EL (cell line): ENCODE measurements at places on chromosomes 5 and 9.

GRCh38 chr9:110370315-110370714 lies 32.7 kb upstream of the TXNDC8 start:
- peak; percentile 76 for DNase-seq

DNA sequence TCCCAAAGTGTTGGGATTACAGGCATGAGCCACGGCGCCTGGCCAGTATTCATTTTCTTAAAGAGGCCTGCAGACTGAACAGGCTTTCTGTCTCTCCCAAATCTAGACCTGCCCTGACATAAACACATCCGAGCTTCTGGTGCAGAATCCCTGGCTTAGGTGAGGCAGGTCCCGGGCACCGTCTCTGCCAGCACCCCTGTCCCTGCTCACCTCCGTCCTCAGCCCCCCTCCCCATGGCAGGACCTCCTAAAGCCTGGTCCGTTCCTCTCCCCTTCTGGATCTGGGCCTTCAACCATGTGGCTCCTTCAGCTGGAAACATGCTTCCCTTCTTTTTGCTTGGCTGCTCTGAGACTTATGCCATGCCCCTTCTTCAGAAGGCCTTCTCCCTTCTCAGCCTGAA lies 22.7 kb upstream of the RXRA start:
- DNase-seq = no peak

- DNase-seq = no peak
Observed at GRCh38 chr9:14747111-14747510, 24.6 kb upstream of the CER1 start.

GRCh38 chr9:91623004-91623403 lies 199.4 kb upstream of the NFIL3 start:
- peak; percentile 46 for DNase-seq

GRCh38 chr9:37926737-37927118 lies 22.8 kb upstream of the SLC25A51 start:
- DNase-seq = no peak

GRCh38 chr9:94697972-94698581 lies 28.4 kb upstream of the AOPEP start:
- DNase-seq = peak; percentile 61

- DNase-seq = no peak
Observed at GRCh38 chr5:74873525-74874249, 7.5 kb upstream of the FAM169A start.

DNA sequence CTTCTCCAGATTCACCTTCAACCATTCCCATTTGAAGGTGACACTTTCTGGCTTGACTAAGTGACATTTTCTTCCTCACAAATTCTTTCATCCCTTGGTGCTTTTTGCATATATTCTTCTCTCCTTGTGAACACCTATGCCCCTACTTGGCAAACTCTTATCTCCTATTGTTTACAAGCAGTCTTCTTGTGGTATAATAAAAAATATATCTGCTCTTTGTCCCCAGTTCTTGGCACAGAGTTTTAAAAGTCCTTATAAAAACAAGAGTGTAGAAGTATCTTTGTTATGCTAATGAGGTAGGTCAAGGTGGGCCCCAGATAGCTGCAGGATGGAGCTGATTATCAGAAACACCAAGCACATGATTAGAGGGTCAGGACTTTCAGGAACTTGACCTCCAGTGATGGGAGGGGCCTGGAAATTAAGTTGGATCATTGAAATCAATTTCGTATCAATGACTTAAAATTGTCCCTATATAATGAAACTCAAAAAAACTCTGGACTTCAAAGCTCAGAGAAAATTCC lies 38.0 kb downstream of the TMEM161B start:
- DNase-seq = no peak

DNA sequence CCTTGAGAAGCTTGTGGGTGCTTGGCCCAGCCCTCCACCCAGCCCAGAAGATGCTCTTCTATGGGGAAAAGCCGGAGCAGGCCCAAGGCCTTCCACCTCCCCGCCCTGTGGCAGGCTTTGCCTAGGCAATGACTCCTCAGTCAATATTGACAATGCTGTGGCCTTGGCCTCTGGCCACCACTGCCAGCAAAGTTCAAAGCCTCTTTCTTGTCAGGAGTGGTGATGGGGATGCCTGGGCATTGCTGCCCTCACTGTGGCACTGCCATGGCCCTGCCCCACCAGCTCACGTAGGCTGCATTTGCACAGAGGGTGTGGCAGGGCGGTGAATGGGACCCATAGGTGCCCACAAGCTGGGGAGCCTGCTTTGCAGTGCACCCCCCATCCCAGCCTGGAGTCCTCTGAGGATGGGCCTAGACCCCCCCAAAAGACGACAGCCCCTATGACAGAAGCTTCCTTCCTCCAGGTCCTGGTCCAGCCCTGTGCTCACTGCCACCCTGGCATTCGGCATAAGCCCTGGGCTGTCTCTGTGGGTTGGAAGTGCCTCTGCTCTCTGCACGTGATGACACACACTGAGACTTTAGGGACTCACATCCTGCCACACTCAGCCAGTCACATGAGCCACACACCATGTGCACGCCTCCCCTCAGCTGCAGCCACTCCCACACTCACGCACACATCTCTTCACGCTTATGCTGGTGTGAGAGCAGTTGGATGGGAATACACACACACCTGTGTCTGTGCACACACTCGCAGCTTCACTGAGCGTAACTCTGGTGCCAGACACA lies 31.1 kb downstream of the MORN5 start:
- DNase-seq = peak; percentile 60

DNA sequence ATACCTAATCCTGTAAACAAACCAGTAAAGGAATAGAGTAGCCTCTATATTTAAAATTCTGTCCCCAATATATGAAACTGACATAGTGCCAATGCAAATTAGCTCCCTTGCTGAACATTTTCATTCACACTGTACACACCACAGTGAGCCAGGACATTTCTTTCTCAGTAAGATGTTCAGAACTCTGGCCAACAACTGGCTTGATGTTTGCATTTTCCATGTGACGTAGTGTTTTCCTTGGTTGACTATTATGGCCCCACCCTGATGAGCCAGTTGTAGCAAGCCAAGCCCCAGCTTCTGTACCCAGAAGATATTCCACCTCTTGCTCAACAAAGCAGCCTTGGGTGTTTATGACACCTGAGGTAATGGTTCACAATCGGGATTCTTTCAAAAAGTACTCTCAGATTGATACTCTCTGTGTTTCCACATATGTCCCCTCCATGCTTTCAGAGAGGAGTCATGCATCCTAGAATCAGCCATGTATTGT lies 17.7 kb upstream of the ANXA1 start:
- DNase-seq = no peak

- DNase-seq = no peak
Observed at GRCh38 chr9:120890320-120891244, 13.6 kb upstream of the PHF19 start.

- no peak for DNase-seq
Observed at GRCh38 chr5:149298163-149298562, 26.5 kb downstream of the AFAP1L1 start.

DNA sequence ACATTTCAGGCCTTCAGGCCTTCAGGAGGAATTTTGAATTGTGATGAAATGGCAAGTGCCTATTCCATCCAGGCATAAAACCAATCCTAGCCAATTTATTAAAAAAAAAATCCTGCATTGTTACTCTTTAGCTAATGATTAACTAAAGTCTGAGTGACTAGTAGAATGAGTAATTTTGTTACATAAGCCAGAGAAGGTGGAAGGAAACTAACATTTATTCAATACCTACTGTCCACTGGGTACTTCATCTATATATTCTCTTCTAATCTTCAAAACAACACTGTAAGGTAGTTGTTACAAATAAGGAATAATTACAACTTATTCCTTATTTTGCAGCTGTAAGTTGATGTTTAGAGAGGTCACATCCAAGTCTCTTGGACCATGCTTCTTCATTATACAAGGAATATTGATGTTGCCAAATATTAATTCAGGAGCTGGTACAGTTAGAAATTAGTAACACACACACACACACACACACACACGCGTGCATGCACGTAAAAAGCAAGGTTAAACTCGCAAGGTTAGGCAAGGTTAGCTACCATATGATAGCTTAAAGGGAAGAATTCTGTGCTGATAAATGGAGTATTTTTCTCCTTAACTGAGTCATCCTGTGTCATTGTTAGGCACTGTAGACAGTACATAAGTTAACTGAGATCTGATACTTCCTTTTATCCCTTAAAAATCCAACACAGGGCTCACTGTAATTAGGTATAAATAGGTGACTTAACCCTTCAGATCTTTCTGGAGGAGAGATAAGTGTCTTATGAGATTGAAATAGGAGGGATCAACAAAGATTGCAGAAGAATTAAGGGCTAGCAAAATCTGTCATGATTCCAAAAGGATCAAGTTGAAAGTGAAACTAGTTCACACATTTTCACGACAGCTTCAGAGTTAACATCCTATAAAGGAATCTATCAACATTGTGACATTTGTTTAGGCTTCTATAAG lies 596.9 kb downstream of the PDE4D start:
- DNase-seq = peak; percentile 46

DNA sequence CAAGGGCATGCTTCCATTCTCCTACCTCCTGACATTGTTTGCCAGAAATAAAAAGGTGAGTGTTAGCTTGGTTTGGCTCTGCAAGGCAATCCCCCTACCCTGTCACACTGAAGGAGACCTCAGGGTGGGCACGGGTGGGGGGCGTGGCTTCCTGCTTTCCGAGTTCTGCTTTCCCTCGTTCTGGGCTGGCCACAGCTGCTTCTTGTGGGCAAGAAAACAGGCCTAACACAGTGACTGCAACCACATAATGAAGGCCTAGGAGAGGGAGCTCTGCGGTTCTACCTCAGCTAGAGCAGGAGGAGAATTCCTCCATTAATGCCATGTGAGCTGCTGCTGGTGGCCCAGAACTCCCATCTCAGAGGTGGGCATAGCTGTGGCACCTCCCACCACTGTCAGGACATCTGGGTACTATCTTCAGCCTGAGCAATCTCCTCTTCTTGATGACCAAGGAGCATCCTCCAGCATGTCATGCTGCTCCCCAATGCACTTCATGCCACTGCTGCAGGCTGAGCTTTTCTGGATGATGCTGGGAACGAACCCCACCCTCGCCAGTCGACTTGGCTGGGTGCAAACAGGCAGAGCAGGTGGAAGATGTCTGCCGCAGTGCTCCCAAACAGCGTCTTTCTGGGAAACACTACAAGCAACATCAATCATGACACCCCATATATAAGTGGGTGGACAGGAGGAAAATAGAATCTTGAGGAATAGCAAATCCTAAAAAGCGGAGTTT lies 139.5 kb upstream of the RAPGEF1 start:
- no peak for DNase-seq
